ENCODE measurements at places on chromosomes 4 and X.

GRCh38 chr4:113943085-113943484, 36.4 kb downstream of the ARSJ start:
- no peak for DNase-seq

DNA sequence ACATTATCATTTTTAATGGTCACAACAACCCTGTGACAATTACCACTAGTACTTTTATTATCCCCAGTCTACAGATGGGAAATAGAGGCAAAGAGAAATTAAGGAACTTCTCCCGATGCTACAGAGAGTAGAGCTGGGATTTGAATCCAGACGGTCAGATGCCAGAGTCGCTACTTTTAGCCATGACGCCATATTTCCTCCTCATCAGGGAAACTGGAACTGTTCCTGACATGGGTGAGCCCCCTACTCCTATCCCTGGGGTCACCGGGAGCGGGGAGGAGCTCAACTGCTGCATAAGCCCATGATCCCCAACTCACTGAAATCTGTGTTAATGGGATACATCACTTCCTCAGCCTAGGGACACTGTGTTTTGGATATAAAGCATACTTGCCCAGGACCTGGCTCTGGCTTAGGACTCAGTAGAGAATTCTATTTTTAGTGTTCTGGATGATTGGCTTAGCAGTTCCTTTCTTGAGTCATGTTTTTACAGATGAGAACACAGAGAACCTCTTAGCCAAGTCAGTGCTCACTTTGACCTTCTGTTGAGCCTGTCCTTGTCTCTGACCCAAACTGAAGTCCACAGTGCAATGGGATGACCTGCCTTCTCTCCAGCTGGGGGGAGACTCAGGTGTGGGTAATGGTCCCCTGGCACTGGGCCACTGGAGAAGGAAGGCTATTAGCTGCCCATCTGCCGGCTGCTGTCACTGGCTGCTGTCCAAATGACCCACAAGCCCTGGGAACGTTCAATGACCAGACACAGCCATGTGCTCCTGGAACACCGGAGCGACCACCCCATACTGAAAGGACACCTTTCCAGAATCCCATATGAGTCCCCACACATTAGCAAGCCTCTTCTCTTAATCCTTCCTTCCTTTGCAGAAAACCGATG, 90.8 kb upstream of the SHISA3 start:
- DNase-seq: no peak

DNA sequence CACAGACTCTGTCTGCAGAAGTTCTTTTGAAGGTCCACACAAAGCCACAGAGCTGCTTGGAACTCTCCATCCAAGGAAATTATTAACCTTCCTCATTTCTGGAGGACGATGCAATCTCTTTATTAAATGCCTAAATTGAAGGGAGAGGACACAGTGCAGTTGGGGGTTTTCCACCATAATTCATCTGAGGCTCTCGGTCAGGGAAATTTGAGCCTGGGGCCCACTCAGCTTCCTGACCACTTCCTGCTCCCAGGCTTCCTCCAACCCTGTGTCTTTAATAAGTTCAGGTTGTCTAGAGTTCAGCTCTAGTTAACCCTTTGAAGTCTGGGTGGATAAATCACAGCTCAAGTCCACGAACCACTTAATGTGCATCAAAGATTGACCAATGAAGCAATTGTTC, 58.5 kb downstream of the PRPS1 start:
- no peak for DNase-seq

GRCh38 chr4:87339440-87339839, 16.8 kb upstream of the HSD17B13 start:
- DNase-seq: no peak

DNA sequence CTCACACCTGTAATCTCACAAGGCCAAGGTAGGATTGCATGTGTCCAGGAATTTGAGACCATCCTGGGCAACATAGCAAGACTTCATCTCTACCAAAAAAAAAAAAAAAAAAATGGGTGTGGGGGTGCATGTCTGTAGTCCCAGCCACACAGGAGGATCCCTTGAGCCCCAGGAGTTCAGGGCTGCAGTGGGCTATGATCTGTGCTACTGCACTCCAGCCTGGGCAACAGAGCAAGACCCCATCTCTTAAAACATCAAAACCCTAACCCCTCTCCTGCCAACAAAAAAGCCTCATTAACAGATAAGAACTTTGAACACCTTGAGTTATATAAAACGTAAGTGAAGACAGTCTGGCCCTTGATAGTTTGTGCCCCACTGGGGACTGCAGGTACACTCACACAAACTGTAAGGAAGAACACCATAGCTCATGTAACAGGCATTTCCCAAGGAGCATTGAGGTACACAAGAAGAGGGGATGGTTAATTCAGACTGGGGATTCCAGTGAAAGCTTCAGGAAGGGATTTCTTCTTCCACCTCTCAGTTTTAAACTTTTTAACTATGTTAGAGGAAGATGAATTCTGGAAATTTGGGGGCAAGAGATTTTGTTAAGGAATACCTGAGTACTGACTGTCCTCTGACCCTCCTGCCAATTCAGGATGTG, 34.7 kb downstream of the RBPJ start:
- DNase-seq: no peak

DNA sequence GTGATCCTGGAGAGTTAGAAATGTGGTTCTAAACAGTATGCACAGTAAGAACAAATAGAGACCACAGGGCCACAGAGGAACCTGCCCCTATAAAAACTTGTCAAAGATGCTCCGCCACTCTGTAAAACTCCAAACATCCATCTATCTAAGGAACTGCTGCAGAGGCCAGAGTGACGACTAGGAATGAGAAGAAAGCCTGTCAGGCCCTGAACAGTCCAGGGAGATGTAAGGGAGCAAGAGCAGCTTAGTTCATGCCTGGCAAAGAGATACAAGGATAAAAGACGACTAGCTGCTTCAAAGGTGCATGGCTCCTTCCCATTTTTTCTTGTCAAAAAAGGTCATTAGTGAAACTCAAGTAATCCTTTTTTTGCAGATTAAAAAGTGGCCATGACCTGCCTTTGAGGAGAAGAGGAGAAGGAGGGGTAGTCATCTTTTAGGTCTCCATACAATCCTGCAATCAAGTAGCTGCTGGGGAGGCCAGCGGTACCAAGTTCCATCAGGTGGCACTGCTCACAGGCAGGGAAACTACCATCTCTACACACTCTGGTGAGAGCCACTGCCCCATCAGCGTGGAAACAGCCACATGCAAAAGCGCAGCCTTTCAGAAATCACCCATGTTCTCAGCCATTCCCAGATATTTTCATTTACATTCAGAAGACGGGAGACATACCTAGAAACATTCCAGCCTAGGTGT, 162.1 kb downstream of the TSPAN5 start:
- no peak for DNase-seq

- DNase-seq: no peak
Observed at GRCh38 chrX:34654696-34655490, 2.2 kb downstream of the TMEM47 start.

DNA sequence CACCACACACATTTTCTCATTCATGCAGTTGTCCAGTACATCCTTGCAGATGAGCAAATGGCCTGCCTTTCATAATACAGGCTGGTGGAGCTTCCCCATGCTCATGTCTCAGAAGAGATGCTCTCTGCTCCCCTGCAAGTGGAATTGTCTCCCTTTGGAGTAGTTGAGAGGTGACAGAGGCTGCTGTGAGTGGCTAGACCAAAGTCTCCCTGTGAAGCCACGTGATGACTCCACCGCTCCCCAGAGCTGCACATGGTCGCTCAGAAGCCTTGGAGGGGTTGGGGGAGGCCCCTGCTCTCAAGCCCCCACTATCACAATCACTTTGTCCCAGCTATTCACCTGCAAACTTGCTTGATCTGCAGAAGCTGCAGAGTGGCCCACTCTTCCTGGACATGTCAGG, 1.5 kb upstream of the GPR78 start:
- no peak for DNase-seq

DNA sequence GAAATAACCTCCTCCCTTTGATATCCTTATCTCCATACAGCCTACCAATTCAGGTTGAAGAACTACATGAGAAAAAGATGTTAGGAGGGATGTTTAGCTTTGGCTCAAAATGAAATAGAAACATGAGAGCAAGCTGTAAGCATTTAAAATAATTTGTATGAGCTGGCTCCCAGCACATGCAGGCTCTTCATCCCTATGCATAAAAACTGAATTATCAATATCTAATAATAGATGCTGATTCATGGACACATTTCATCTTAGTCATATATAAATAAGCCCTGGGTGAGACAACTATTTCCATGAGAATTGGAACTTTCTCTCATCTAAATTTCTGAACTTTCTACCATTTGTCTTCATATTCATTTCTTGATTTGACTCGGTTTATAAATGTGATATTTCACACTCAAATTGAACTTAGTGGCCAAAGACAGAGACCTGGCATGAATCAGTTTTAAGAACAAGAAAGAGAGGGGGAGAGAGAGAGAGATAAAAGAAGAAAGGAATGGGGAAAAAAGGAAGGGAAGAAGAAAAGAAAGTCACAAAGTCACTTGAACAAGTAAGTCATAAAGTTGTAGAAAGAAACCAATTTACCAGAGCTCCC, 48.9 kb upstream of the GPR174 start:
- DNase-seq: no peak

GRCh38 chrX:110430293-110431076, 71.8 kb downstream of the RTL9 start:
- no peak for DNase-seq

DNA sequence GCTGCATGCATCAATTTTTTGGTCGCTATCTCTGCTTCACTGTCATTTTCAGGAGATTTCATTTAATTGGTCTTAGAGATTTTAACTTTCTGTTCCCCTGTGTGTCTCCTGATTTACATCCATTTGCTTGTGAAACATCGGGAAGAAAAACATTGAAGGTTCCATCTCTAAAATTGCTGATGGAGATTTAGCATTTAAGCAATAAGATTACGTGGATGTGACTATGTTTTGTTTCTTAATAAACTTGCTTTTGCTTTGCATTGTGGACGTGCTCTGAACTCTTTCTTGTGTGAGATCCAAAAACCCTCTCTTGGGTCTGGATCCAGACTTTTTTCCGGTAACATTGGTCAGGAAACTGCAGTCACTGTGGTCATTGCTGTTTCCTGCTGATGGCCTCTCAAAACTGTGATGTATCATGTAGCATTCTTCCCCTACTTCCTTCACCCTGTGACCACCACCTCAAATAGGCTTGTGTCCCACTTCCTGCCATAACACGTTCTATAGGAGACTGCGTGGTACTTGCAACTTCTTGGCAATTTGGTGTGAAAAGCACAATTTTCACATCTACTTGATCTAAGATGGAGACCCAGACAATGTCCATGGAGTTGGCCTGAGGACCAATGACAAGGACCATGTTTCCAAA, 4.9 kb downstream of the CXCL2 start:
- no peak for DNase-seq

DNA sequence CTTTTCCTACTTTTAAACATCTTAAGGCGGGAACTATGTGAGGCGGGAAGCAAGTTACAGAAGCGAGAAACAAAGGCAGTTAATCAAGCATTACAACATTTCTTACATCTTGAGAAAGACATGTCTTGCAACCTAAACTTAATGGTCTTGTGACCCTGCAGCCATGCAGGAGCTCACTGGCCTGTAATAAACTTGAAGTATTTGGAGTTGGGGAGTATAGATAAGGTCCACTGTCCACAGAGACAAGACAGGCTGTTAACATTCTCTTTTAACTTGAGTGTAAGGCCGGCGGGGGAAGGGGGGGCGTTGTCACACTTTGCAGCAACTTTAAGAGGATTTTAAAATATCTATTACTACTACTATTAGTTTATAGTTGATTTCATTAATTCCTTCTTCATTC, 10.3 kb upstream of the UGT8 start:
- DNase-seq: no peak

DNA sequence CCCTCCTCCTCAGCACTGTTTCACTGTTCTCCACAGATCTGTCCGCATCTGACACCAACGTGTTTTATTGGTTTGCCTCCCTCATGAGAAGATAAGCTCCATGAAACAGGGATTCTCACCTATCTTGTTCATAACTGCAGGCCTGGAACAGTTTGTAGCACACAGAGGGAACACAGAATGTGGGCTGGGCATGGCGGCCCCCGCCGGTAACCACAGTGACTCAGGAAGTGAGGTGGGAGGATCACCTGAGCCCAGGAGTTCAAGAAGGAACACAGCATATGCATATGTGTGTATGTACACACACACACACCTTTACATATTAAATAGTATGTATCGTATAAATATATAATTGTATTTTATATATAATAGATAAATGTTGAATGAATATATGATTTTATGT, 168.6 kb downstream of the AFAP1 start:
- peak; percentile 32 for DNase-seq

DNA sequence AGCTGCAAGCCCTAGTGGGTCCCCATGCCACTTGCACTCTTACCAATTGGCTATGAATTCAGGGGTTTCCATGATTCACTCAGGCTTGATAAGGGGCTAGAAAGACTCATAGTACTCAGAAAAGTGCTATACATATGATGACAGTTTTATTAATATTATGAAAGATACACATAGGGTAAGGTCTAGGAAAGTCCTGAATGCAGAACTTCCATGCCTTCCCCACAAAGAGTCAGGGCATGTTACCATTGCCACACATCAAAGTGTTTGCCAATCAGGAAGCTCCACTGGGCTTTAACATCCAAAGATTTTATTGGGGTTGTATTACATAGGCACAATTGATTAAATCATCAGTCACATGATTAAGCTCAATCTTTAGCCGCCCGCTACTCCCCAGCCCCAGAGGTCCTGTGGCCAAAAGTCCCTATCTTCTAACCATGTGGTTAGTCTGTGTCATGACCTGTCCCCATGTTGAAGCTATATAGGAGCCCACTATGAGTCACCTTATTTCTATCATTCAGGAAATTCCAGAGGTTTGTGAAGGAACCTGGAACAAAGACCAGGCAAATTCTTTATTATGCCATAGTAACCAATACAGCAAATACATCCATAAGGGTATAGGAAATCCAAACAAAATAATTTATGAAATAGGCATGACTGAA, 635.6 kb downstream of the STPG2 start:
- no peak for DNase-seq

DNA sequence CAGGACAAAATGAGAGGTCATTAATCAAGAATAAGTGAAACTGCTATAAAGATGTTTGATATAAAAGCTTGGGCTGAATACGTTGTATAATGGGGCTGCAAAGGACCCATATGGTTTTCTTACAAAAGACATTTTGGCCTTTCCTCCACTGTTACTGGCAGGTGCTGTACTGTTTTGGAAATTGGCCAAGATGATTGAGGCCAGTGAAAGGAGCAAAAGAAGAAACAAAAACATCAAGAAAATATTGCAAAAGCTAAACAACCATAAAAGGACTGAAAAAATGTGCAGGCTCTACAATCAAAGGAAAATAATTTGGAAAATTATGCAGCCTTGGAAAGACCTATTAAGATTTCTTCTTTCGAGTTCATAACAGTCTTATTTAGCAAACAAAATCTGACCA, 222.2 kb upstream of the PPP1R2C start:
- DNase-seq: no peak

DNA sequence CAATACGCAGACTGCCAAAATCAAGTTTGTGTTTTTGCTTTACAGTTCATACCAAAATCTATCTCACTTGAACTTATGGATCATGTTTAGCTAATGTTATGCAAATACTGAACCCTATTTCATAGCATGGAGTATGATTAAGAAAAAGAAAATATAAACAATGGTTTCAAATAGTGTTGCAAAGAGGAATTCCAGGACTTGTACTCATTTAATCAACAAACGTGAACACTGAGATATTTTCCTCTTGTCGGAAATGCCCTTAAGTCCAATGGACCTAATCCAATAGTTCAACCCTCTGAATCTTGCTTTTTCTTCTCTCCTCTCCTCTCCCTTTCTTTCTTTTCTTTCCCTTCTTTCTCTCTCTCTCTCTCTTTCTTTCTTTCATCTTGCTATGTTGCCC, 30.8 kb downstream of the RASL11B start:
- DNase-seq: no peak

GRCh38 chr4:56649445-56650261, 31.4 kb downstream of the HOPX start:
- DNase-seq: no peak

Measured in stimulated activated naive CD4-positive, alpha-beta T cell treated with Interleukin-2 at 50 U/mL for 16 hours (primary cell).